ENCODE measurements at places on chromosomes 4 and X.
A peak's percentile ranks its signal among the peaks of the same experiment; 100 is the strongest.

- DNase-seq, result peak; percentile 80
These were observed at the start of gene ZMYM3 for GRCh38 chrX:71254092-71254963. Gene ZMYM3, minus strand, starts transcription at chrX:71254140. Its CDS starts 885 bp downstream, at chrX:71253255.

GRCh38 chrX:75786290-75786689 lies 1.2 kb upstream of the MAGEE2 start:
- no peak for DNase-seq

DNA sequence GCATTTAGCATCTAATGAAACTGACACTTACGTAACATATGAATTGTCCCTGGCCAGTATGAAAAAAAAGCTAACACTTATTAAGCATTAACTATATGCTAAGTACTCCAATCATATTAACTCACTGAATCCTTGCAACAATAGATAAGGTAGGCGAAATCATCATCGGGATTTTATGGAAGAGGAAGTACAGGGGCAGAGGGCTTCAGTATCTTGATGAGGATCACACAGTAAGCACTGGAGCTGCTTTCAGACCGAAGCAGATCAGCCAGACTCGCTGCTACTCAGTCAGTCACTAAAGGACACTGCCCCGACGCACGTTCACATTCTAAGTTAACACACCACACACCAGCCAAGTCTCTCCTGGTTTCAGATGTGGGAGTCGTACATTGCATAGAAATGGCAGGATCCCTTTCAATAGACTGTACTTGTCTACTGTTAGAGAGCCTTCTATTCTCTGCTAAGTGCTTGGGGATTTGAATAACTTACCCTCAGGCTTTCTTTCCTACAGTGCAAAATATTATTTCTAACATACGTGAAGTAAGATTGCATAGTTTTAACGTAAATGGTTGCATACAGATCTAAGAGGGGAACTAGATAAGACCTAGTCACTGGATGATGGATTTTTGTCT lies 540.2 kb upstream of the TENM3 start:
- DNase-seq, result no peak

GRCh38 chr4:32735856-32736590 lies 2015.9 kb downstream of the PCDH7 start:
- DNase-seq, result no peak

GRCh38 chr4:48665555-48666186 lies 114.4 kb downstream of the FRYL start:
- no peak for DNase-seq

GRCh38 chrX:150162141-150162540 lies 201.0 kb upstream of the MAMLD1 start:
- no peak for DNase-seq

GRCh38 chr4:165464813-165465381 lies 86.1 kb downstream of the CPE start:
- peak; percentile 57 for DNase-seq

GRCh38 chr4:86594559-86595425 lies 677 bp downstream of the PTPN13 start:
- DNase-seq, result peak; percentile 99

GRCh38 chr4:8534129-8534528 lies 46.1 kb upstream of the GPR78 start:
- peak; percentile 37 for DNase-seq

DNA sequence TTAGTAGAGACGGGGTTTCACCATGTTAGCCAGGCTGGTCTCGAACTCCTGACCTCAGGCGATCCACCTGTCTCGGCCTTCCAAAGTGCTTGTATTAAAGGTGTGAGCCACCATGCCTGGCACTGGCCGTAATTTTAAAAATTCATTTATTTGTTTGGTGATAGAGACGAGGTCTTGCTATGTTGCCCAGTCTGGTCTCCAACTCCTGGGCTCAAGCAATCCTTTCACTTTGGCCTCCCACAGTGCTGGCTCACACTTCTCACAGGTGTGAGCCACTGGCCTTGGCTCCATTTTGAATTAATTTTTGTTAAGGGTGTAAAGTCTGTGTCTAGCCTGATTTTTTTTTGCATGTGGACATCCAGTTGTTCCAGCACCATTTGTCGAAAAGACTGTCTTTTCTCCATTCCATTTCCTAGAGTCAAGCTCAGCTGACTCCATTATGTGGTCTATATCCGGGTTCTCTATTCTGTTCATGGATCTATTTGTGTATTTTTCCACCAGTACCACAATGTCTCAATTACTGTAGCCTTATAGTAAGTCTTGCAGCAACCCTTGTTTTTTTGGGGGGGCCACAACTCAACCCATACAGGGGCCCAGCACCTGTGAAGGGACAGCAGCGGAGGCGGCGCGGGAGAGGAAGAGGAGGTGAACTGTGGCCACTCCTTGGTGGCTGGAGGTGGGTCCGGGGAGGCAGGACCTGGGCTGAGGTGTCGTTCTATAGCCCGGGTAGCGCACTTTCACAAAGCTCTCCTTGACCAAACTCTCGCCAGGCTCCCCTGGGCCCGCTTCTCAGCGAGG lies 1.5 kb upstream of the NSD2 start:
- no peak for DNase-seq

- no peak for DNase-seq
These were observed 14.6 kb downstream of the ATP10D start for GRCh38 chr4:47499700-47500099.

DNA sequence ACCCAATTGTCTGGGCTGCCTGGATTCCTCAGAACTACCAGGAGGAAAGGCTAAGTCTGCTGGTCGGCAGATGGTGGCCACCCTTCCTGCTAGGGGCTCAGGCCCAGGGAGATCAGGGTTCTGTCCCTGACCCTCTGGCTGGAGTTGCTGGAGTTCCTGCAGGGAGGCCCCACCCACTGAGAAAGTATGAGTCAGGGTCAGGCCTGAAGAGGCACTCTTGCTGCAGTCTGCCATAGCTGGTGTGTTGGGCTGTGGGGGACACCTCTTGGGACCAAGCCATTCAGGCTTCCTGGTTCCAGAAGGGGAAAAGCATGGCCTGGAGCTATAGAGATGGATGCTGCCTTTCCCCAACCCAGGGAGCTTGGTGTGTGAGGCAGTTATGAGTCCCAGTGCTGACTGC lies 40.4 kb upstream of the PCDH18 start:
- DNase-seq, result no peak

DNA sequence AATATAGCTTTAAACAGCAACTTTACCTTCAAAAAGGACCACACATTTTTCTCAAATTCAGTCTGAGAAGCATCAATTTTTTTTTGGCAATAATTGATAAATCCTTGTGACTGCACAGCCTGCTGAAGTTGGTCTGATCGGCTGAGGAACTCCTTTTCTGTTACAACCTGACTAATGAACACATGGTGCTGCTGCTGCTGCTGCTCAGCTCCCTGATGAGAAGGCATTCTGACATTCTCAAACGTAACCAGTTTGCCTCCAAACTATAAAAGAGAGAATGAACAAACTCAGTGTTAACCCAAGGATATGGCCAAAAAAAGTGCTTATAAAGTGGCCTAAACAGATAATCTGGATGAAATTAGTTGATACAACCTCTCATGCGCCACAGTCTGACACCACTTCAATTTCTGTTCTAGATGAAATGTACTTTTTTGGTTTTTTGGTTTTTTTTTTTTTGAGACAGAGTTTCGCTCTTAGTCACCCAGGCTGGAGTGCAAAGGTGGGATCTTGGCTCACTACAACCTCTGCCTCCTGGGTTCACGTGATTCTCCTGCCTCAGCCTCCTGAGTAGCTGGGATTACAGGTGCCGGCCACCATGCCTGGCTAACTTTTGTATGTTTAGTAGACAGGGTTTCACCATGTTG lies 26.5 kb downstream of the SEC31A start:
- DNase-seq, result no peak

DNA sequence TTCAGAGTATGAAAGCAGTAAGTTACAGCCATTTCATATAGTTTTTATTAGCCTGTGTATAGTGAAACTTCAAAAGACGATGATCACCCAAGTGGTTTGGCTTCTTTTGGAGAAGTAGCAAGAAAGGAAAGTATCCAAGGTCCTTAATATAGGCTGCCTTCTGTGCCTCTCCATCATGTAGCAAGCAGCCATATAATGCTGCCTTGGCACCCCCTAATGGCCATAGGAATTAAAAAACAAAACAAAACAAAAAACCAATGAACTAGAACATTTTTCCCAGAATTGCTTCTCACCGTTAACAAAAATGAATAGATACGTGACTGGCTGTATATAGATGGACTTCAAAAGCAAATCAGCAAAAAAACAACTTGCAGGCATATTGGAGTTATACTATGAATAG lies 18.9 kb downstream of the LAMP2 start:
- peak; percentile 3 for DNase-seq

GRCh38 chrX:54358424-54359211 lies 772 bp upstream of the WNK3 start:
- peak; percentile 8 for DNase-seq

- no peak for DNase-seq
These were observed 28.5 kb downstream of the SLC25A4 start for GRCh38 chr4:185171373-185172071.

Data from AG10803 (cell line).